ENCODE measurements at places on chromosomes 11 and 22.

- no peak for DNase-seq
Measured at GRCh38 chr11:129973809-129974208, 28.8 kb downstream of the PRDM10 start.

DNA sequence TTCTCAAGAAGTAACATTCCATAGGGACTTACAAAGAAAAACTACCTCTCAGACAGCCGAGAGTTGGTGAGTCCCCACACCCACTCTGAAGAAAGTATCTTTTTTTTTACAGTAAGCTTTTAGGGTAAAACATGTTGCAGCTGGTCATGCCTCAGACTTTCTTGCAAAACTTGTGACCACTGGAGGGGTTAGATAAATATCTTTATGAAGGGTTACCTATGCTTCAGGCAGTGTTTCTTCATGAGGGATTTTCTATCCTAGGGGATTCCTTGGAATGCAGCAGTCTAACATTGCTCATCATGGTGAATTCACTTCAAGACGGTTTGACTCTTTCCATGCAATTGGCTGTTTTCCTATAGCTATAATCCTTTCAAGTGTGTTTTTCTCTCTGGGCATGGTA lies 20.8 kb upstream of the SNX19 start:
- DNase-seq, result no peak

GRCh38 chr22:24055283-24055682 lies 44.2 kb downstream of the CABIN1 start:
- DNase-seq, result no peak

- DNase-seq, result peak; percentile 84
Measured at GRCh38 chr22:32920032-32920628, 118.6 kb downstream of the TIMP3 start.

DNA sequence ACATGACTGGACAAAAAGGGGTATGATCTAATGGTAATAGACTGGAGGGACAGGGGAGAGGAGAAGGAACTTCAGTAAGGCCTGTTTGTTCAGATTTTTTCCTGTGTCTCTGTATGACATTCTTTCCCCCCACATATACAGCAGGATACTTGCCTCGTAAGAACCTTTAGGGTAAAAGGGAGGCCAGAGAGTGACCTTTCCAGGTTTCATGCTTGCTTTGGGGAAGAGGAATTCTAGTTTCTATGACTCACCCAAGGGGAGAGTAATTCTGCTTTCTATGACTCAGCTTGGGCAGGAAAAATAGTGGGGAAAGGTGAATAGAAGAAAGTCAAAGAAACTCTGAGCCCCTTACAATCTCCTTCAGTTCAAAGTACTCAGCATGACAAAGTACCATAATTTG lies 457.0 kb downstream of the DLG2 start:
- no peak for DNase-seq

DNA sequence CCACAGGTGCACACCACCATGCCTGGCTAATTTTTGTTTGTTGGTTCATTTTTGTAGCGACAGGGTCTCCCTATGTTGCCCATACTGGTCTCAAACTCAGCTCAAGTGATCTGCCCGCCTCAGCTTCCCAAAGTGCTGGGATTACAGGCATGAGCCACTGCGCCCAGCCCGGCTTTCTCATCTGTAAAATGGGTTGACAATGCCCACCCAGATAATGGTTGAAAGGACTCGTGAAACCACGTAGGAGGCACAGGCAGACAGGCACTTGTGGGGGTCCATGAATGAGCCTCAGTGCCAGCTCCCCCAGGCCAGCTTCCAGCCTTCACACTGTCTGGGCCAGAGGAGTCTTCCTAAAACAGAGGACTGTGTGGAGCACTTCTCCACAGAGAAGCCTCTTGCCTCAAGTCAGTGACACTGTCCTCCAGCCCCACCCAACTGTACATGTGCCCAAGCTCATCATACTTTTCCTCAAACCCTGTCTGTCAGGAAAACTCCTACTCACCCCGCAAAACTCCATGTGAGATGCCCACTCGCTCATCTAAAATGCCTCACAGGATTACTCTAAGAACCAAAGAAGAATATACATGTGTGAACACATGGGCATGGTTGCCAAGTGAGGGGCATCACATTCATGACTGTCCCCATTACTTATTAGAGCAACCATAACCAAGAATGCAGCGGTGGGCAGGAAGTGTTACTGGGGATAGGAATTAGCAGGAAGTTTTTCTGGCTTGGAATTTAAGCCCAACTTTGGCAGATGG lies 32.1 kb upstream of the WNT7B start:
- DNase-seq, result peak; percentile 63

Measured in sigmoid colon (tissue), 7 donors.